ENCODE measurements at places on chromosomes 11 and 22. TPM values are rescaled to one million over a fixed set of nuclear protein-coding genes. Genes with fewer than 3 reads are reported as not detected.

Gene CAT
- 18.9 TPM for total RNA-seq

GRCh38 chr11:1879941-1880720, 11.6 kb downstream of the PRR33 start:
- no peaks in the 10 kb centered on the region for H3K4me1 ChIP-seq
- no peak overlapping the region for H3K27ac ChIP-seq
- no peaks in the 10 kb centered on the region for H3K36me3 ChIP-seq
- H3K27me3 ChIP-seq = peaks cover 2% of the 10 kb centered on the region

DNA sequence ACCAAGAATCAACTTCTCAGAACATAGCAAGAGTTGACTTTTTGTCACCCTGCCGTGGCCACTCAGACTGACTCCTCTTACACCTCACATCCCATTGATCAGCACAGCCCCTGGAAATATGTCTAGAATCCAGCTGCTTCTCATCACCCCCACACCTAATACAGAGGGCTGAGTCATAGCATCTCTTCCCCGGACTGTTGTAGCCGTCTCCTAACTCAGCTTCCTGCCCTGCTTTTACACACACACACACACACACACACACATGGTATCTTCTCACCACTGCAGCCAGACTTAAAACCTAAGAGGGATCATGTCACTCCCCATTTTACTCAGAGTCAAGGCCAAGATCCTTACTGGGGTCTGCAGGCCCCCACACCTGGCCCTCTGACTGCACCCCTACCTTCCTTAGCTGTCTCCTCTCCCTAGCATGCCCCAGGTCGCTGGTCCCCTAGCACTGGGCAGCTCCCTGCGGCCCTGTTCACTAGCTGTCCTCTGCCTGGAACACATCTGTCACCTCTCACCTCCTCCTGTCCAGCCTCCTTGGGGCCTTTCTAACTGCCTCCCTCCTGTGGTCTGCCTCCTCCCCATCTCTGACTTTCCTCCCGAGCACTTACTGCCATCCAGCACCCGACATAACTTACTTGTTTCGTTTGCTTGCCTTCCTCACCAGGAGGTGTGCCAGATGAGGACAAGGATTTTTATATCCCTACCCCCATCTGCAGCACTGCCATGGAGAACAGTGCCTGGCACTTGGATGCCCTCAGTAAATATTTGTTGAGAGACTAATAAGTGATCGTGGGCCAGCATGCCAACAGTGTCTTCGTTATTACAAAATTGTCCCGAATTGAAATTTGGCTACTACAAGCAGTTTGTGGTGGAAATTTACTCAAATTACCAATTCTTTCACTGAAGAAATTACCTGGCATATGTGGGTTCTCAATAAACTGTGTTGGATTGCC, 61.9 kb downstream of the BMAL1 start:
- H3K36me3 ChIP-seq = no peaks in the 10 kb centered on the region
- no peak overlapping the region for H3K27ac ChIP-seq
- DNase-seq = no peak
- no peaks in the 10 kb centered on the region for H3K4me1 ChIP-seq
- no peak overlapping the region for H3K4me3 ChIP-seq

GRCh38 chr22:50599816-50600455, 657 bp upstream of the MAPK8IP2 start:
- no peak overlapping the region for H3K27ac ChIP-seq
- H3K27me3 ChIP-seq = peaks cover 83% of the 10 kb centered on the region
- peak; percentile 91 for DNase-seq
- no peaks in the 10 kb centered on the region for H3K4me1 ChIP-seq

DNA sequence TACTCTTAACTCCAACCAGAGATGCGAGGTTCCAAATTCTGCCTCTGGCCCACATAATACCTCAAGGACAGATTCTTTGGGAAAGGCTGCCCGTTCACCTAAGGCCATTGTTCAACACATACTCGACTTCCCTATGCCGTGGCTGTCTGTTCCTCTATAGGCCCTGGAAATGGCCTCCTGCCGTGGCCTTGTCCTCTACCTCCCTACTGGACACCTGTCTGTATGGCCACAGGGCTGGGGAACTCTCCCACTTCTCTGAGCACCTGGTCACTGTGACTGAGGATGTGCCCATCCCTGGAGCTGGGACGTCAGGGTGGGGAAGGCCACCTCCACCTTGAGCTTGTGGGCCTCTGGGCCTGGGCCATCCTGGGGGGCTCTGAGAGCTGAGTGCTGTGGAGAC, 340.5 kb upstream of the B3GAT1 start:
- no peaks in the 10 kb centered on the region for H3K36me3 ChIP-seq
- no peaks in the 10 kb centered on the region for H3K4me1 ChIP-seq
- H3K27ac ChIP-seq = no peak overlapping the region
- DNase-seq = peak; percentile 10
- no peak overlapping the region for H3K4me3 ChIP-seq

Gene GLB1L3
- 2.4 TPM for total RNA-seq

DNA sequence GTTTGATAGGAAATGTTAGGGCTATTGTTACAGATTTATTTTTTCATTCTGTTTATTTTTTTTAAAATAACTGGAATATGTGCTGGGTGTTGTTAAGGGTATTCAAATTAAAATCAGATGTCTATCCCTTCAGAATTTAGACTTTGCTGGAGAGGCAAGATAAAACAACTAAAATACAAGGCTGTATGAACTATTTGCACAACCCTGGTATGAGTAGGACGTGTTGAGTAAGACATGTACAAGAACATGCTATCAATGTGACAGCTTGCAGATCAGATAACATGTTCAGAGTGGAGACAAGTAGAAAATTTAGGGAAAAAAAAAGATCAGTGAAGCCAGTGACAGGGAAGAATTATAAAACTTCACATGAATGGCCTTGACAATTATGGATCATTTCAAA, 853.5 kb downstream of the METTL15 start:
- no peak for DNase-seq
- no peaks in the 10 kb centered on the region for H3K27me3 ChIP-seq
- H3K36me3 ChIP-seq = no peaks in the 10 kb centered on the region
- no peak overlapping the region for H3K4me3 ChIP-seq

DNA sequence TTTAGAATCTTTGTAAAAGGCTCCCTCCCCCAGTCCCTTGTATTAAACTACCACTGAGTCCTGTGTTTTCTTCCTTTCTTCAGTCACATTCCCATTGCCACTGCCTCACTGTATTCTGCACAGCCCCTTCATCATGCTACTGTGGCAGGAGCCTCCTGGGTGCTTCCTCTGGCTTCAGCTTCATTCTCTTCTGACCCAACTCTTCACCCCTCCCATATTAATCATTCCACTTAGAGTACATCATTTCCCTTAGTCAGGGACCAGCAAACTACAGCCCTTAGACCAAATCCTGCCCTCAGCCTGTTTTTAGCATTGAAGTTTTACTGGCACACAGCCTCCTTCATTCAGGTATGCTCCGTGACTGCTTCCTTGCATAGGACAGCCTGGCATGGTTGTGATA, 127.7 kb upstream of the MTNR1B start:
- peaks cover 27% of the 10 kb centered on the region for H3K36me3 ChIP-seq
- no peak overlapping the region for H3K4me3 ChIP-seq
- no peak overlapping the region for H3K27ac ChIP-seq
- no peak for DNase-seq
- peaks cover 3% of the 10 kb centered on the region for H3K4me1 ChIP-seq
- H3K27me3 ChIP-seq = no peaks in the 10 kb centered on the region

- H3K36me3 ChIP-seq = no peaks in the 10 kb centered on the region
- H3K27me3 ChIP-seq = no peaks in the 10 kb centered on the region
- no peak for DNase-seq
- H3K4me3 ChIP-seq = no peak overlapping the region
- H3K27ac ChIP-seq = no peak overlapping the region
Measured at GRCh38 chr22:36100134-36100824, 60.3 kb downstream of the APOL3 start.

DNA sequence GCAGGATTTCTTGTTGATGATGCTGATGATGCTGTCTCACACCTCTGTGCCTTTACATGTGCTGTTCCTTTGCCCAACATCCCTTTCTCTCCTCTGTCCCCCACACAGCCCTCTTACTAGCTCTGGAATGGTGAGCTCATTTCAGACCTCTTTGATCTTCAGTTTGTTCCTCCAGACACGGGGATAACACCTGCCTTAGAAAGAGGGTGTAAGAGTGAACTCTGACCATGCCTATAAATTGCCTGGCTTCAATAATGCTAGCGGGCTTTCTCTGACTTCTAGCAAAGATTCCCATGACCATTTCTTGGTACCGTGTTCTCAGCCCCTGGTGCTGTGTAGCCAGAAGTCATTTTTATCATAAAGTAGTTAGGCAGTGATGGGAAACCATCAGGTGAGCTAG, 55.9 kb upstream of the DRD2 start:
- no peak overlapping the region for H3K27ac ChIP-seq
- no peaks in the 10 kb centered on the region for H3K27me3 ChIP-seq
- H3K36me3 ChIP-seq = no peaks in the 10 kb centered on the region
- H3K4me3 ChIP-seq = no peak overlapping the region
- no peaks in the 10 kb centered on the region for H3K4me1 ChIP-seq

GRCh38 chr11:2212411-2213251, 41.0 kb upstream of the TH start:
- no peak overlapping the region for H3K4me3 ChIP-seq
- H3K36me3 ChIP-seq = no peaks in the 10 kb centered on the region
- no peaks in the 10 kb centered on the region for H3K27me3 ChIP-seq
- DNase-seq = peak; percentile 48

- H3K4me3 ChIP-seq = no peak overlapping the region
- H3K27me3 ChIP-seq = no peaks in the 10 kb centered on the region
- H3K4me1 ChIP-seq = peaks cover 17% of the 10 kb centered on the region
- no peak overlapping the region for H3K27ac ChIP-seq
Measured at GRCh38 chr22:43001271-43002201, 13.4 kb downstream of the PACSIN2 start.

Gene KCNQ1OT1
- total RNA-seq = 5.2 TPM

- no peak overlapping the region for H3K27ac ChIP-seq
- H3K4me3 ChIP-seq = no peak overlapping the region
- H3K4me1 ChIP-seq = peaks cover 3% of the 10 kb centered on the region
- no peaks in the 10 kb centered on the region for H3K36me3 ChIP-seq
- no peaks in the 10 kb centered on the region for H3K27me3 ChIP-seq
Measured at GRCh38 chr11:69386594-69387408, 92.8 kb downstream of the MYEOV start.
